H7 (cell line): ENCODE measurements at places on chromosomes 12 and 14. TPM values are rescaled to one million over a fixed set of nuclear protein-coding genes. Genes with fewer than 3 reads are reported as not detected.

The ESRRB gene
- total RNA-seq: 1.4 and 1.9 TPM in 2 replicates

DNA sequence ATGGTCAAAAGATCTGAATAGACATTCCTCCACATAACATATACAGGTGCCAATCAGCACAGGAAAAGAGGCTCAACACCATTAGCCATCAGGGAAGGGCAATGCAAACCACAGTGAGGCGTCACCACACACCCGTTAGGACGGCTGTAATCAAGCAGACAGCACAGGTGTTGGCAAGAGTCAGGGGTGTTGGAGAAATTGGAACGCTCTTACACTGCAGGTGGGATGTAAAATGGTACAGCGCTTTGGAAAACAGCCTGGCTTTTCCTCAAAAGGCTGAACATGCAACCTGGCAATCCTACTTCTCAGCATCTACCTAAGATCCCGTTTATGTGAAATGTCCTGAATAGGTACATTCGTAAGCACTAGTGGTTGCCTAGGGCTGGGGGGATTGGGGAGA is 21.5 kb upstream of the MMP17 start:
- DNase-seq: no peak

DNA sequence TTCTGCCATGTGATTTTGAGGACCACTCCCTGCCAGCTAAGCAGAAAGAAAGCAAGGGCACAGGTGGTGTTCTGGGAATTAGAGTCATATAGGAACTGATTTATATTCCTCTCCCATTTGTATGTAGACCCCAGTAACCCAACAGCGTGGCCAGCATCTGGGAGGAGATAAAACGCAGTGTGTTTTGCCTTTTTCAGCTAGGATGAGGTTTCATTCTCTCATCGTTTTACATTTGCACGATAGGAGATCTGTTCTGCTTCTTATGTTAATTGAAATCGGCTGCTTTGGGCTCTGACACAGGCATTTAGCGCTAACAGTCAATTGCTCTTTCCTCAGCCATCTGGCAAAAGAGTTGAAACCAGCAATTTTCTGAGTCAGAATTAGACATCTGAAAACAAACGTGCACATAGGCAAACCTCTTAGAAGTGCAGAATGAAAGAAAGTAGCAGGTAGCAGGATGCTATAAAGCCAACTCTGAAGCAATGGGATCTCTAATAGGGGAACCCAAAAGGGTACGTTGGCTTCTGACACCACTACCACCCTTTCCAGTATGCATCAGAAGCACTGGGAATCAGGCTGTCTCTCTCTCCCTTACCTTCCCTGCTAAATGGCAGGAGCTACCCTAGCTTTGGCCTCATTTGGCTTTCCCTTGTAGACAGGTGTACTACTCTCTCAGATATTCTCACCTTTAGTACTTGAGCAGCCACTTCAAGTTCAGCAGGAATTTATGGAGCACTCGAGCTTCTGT is 219.1 kb downstream of the PHLDA1 start:
- DNase-seq: no peak

DNA sequence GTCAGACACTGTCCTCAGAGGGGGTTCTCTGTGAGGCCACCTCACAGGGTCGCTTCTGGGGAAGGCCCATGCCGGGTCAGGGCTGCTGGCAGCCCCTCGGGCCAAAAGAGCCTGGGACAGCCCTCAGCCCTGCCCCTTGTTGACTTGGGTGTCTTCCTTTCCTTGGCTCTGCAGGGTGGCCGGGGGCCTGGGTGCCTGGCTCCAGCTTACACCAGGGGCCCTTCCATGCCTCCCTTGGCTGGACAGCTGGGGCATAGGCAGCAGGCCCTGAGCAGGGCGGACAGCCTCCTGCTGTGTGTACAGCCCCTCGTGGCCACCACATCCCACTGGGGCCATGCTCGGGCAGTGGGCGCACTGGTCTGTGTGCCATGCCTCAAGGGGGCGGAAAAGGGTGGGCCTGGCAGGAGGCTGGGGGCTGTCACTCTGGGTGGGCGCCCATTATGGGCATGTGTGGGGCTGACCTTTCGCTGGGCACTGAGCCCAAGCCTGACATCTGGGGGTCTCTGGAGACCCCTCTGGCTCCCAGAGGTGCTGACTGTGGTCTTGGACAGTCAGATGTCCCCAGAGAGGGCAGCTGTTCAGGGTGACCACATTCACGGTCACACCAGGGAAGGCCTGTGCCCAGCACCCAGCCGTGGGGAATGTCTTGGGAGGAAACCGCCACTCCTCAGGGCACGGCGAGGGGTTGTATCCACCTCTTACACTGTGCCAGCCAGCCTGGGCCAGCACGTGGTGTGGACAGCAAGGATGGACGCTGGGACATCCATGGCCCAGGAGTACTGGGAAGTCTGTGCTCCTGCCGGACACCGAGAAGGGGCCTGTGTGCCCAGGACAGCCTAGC is 313.3 kb downstream of the TMEM121 start:
- no peak for DNase-seq

GRCh38 chr12:2944401-2945047 is 14.7 kb upstream of the TEAD4 start:
- peak; percentile 92 for DNase-seq
